Vagina (tissue), 2 donors: ENCODE measurements at places on chromosomes 6 and 20.

- DNase-seq: no peak
Measured at GRCh38 chr6:41733707-41734665, 1.4 kb downstream of the TFEB start.

DNA sequence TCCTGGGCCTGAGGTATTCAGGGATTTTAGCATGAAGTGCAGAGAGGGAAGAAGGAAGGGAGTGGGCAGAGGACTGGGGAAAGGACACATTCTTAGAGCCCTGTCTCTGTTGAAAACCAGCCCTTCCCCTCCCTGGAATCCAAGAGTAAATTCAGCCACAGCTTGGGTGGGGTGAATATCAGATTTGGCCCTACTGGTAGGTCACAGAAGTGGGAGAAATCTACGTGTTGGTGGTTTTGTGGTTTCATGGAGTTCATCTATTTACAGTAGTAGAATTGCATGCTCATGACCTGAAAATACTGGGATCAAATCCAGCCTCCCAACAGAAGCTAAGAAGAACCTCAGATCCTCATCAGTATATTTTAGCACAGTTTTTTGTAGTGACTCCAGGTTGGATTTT is 404.4 kb downstream of the BMP2 start:
- DNase-seq: no peak

DNA sequence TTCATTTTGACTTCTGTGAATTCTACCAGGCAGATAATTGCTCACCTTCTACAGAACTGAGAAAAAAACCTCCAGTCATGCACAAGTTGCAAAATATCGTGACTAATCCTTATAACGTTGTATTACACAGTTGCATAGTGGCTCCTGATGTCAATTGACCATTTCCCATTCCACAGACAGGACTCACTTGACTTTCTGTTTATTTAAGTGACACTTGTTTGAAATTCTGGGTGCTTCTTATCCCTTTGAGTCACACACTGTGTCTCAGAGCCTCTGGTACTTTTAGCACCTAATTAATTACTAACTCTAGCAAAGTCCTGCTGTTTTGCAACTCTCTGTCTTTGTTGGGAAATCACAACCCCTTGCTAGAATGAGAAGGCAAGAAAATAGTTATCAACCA is 16.2 kb upstream of the RSPO3 start:
- DNase-seq: no peak

- DNase-seq: no peak
Measured at GRCh38 chr6:158279615-158280014, 32.6 kb upstream of the TULP4 start.

DNA sequence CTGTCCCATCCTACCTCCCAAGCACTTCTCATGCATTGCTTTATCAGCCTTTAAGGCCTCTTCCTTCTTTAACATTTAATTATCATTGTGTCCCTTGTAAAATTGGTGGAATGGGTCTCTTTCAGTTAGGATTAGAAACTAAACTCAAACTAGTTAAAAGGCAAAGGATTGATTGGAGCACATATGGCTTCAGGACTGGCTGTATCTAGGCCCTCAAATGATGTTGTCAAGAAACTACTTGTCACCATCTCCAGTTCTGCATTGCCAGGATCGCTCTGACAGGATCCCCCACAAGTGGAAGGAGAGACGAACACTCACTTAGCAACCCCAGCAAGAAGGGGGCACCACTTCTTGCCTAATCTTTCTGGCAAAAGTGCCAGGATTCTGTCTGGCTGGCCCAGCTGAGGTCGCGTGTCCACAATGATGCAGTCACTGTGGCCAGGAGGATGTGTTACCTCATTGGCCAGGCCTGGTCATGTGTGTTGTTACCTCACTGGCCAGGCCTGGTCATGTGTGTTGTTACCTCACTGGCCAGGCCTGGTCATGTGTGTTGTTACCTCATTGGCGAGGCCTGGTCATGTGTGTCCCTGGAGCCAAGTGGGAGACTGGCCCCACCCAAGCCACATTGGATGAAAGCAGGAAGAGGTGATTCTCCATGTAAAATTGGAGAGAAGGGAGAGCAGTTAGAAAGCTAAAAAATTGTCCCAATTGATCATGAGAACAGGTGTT is 5.0 kb downstream of the BANF2 start:
- no peak for DNase-seq

GRCh38 chr20:56001106-56001785 is 4.1 kb downstream of the CBLN4 start:
- DNase-seq: no peak

DNA sequence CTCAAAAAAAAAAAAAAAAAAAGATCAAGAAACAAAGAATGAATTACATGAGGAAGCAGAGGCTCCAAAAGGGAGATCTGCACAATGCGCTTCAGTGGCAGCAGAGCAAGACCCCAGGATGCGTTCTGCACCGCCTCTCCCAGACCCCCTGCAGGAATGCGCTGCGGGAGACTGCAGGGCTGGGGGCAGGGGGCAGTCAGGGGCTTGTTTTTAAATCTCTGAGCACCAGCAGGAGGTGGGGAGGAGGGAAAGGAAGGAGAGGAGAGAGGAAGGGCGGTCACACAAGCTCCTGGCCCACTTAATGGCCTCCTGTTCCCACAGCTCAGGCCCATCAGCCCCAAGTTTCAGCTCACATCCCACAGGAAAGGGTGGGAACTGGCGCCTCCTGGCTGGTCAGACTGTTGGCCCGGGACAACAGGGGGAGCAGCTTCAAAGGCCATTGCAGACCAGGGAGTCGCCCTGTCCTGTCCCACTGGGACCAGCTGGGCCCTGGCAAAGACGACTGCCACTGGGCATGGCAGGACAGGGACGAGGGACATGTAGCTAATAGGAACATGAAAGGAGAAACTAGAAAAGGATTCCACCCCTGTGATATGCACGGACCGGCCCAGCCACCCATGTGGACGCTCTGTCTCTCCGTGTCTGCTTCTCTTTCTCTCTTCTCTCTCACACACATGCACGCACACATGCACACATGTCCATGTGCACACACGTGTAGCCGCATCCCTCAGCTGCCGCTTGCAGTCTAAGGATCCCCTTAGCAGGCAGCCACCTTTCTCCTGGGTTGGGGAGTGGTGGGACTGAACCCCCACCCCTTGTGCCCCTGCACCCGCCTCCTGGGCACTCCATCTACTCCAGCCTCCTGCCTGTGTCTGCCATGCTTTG is 34.7 kb downstream of the TFEB start:
- DNase-seq: no peak

GRCh38 chr20:56860413-56860812 is 231.3 kb downstream of the TFAP2C start:
- no peak for DNase-seq

- DNase-seq: no peak
Measured at GRCh38 chr20:49344975-49345374, 67.1 kb upstream of the ZNFX1 start.

GRCh38 chr20:1894471-1894950 is 696 bp upstream of the SIRPA start:
- no peak for DNase-seq

- no peak for DNase-seq
Measured at GRCh38 chr6:31915756-31916155, 11.8 kb upstream of the C2 start.

DNA sequence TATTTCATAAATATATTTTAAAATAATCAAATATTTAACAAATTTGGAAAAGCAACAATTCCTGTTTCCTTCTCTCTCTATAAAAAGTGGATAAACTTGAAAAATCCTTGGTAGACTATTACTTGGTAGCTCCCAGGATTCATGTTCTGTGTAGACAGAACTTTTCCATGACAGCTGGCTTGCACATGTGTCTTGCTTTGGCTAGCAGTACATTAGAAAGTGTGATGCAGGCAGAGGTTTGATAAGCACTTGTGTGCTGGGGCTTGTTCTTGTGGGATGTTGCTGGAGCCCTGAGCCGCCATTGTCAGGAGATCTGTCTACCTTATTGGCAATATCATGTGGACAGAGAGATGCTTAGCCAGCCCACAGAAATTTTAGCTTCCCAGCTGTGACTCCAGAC is 327.2 kb downstream of the CDKAL1 start:
- DNase-seq: no peak

DNA sequence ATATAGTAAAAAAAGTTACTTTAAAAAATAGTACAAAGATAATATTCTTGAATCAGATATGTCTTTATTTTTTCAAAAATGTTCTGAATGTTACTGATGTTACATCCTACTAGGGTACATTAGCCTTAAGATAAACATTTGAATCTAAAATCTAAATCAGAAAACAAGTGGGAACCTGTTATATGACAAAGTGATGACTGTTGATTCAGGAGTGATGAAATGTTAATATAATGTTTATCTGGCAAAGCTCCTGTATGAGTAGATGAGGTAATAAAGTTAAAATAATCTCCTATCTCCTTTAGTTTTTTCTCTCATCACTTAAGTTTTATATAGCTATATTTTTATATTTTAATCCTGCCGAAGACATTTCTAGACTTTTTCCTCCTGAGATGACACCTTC is 4.2 kb downstream of the DOP1A start:
- DNase-seq: no peak

- no peak for DNase-seq
Measured at GRCh38 chr6:49551078-49551865, 804 bp downstream of the C6orf141 start.

- no peak for DNase-seq
Measured at GRCh38 chr20:25223179-25223661, 24.7 kb upstream of the PYGB start.

GRCh38 chr20:32227744-32228688 is 20.3 kb downstream of the POFUT1 start:
- no peak for DNase-seq

DNA sequence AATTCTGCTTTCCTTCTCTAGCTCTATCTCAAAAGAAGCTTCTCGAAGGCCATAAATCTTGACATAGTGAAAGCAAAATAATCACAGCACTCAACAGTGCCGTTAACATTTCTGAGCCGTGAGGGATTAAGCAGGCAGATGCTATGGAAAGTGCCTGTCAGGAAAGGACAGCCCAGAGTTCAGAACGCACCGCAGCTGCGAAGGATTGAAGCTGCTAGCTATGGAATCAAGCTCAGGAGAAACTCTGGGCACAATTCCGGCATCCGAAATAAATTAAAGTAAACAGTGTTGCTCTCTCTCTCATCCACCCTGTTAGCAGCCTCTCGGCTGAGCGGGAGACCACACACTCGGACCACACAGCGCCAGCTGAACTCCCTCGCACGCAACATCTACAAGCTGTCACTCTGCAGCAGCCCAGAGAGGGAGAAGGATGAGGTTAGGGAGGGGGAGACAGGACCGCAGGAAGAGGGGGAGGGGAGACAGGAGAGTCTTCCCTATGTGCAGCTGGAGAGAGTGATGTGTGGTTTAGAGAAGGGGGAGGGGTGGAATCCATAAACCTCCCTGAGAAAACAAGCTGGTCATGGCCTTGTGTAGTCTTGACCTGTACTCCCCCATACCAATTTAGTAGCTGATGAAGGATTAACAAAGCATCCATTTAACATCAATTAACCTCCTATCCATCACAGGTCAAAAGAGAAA is 9.0 kb downstream of the EXOC2 start:
- DNase-seq: no peak

DNA sequence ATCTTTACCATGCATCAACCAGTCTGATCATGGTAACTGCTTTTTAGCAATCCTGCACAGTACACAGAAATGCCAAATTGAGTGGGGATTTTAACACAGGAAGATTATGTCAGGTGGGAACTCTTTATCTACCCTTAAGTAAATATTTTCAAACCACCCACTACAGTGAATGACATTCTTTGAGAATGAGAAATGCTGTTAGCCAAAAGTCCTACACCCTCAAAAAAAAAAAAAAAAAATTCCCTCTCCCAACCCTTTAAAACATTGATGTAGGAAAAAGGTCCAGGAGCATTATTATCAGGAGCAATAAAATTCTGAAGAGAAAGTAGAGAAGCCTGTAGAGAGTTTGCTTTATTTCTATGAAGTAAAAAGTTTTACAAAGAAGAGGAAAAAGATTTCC is 307.2 kb upstream of the THEMIS start:
- no peak for DNase-seq

GRCh38 chr6:72111611-72112010 is 225.3 kb downstream of the RIMS1 start:
- no peak for DNase-seq

DNA sequence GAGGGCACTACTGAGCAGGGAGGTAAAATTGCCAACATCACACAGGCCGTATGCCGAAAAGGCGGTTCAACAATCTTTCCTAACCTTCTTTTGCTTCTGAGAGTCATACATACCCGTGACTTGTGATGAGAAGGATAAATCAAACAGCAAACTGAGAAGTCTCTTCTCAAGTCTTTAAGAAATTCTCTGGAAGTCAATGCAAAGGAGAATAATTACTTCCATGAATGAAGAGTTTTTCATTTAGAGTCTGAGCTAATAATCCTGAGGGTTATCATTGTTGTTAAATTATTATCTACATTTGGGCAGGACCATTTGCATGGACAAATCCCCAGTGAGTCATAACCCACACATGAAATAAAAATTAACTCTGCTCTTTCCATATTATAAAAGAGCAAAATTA is 22.4 kb upstream of the ILRUN start:
- DNase-seq: no peak
